Mesenteric fat pad (tissue), 1 donor: ENCODE measurements at places on chromosomes 13 and 19. TPM values are rescaled to one million over a fixed set of nuclear protein-coding genes. Genes with fewer than 3 reads are reported as not detected.

KLHL26 gene
- total RNA-seq, result 17.1 TPM

ZNF571 gene
- total RNA-seq, result 5.4 TPM

PODNL1 gene
- total RNA-seq, result 0.93 TPM

ZNF492 gene
- 0.29 TPM for total RNA-seq

HNRNPL gene
- total RNA-seq, result 231 TPM

LILRA6 gene
- 26.5 TPM for total RNA-seq

SOX1 gene
- not detected for total RNA-seq

USPL1 gene
- 17.1 TPM for total RNA-seq

LRRC63 gene
- total RNA-seq, result 0.19 TPM

MEIS3 gene
- total RNA-seq, result 15.9 TPM

KLK14 gene
- not detected for total RNA-seq

LPAR2 gene
- total RNA-seq, result 5.8 TPM

AMH gene
- 0.93 TPM for total RNA-seq

ZNF829 gene
- 1.8 TPM for total RNA-seq

EXOC3L2 gene
- total RNA-seq, result 4.8 TPM

RHPN2 gene
- 2.1 TPM for total RNA-seq

MYBPC2 gene
- not detected for total RNA-seq
